ENCODE measurements at places on chromosomes 1 and 21.

GRCh38 chr21:45094412-45094811, 20.0 kb downstream of the ADARB1 start:
- no peak for DNase-seq

DNA sequence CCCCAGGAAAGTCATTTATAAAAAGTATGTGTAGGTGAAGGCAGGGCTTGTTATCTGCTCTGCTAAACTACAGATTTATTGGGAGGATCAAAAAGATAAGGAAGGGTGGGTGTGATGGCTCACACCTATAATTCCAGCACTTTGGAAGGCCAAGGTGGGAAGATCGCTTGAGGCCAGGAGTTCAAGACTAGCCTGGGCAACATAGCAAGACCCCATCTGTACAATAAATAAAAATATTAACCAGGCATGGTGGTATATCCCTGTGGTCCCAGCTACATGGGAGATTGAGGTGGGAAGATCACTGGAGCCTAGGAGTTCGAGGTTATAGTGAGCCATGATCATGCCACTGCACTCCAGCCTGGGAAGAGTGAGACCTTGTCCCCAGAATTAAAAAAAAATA, 86.4 kb downstream of the NENF start:
- DNase-seq = no peak

DNA sequence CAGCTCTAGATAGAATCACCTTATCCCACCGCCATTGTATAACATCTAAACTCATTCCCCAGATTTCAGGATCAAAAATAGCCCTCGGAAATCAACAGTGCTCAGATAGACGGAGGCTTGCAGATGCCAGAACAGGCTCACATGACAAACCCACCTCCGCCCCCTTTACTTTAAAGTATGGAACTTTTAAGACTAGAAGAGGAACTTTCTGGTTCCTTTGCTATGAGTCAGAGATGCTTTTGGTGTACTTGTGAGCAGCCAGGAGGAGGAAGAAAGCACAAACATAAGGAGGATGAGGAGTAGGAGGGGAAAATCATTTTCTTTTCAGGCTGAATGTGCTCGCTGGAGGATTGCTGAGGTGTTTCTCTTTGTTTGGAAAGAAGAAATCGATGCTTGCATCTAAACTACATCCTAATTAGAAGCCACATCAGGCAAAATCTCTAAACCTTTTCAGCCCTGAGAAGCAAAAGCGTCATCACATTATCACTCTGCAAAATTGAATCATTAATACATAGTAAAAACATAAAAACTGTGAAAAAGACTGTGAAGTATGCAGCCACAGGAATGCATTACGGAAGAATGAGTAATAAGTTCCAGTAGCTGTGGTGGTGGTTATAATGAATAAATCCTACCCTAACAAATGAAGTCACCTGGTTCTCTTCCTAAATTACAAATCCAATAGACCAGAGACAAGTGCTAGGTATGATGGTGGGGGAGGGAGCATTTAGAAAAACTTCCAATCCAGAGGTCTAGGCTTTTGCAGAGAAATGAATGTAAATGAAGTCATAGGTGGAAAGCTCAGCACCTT, 251.3 kb downstream of the KCNH1 start:
- DNase-seq = peak; percentile 63

DNA sequence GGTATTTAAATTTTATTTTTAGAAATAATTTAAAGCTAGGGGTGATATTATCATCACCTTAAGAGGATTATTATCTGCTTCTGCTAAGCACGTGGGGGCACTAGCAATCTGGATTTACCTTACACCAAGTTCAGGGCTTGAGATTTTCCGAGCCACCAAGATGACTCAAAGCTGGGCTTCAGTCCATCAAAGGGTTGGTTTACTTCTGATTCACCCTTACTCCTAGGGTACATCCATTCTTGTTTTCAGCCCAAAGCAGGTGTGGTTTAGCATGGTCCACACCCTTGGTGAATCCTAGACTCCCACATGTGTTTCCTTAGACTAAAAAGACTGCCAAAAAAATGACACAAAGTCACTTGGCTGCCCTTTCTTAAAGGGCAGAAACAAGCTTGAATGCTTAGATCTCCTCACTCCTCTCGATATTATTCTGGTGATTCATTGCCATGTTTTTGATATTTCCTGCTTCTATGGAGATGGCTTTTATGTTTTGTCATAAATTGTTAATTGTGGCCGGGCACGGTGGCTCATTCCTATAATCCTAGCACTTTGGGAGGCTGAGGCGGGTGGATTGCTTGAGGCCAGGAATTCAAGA, 9.8 kb upstream of the PRSS38 start:
- DNase-seq = peak; percentile 61

DNA sequence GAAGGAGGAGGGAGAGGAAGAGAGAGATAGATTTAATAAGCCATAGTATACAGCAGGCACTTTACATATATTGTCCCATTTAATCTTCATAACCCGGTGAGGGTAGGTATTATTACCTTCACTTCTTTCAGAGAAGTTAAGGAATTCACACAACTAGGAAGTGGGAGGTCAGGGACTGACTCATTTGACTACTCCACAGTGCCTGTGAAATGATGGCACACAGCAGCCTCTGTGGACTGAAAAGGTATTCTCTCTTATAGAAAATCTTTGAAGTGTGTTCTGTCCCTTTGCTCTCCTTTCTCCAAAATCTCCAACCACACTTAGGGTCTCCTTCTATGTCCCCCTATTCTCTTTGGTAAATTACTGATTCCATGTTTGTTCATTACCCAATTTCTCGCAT, 23.9 kb downstream of the PALMD start:
- DNase-seq = no peak

DNA sequence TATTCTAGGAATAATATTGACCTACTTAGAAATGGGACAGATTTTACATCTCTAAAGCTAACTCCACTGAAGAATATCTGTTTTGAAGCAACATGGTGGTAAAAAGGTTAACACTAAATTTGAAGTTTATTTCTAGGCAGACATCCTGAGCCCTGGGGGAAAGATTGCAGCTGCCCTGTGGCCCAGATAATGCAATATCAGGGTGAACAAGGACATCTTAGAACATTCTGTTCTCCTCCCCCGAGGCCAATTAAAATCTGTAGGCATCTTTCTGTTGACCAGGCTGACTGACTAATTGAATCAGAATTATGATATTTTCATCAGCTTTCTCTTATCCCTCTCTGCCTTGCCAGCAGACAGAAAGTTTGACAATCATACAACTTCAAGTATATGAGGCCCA, 149.8 kb upstream of the DUSP10 start:
- no peak for DNase-seq

DNA sequence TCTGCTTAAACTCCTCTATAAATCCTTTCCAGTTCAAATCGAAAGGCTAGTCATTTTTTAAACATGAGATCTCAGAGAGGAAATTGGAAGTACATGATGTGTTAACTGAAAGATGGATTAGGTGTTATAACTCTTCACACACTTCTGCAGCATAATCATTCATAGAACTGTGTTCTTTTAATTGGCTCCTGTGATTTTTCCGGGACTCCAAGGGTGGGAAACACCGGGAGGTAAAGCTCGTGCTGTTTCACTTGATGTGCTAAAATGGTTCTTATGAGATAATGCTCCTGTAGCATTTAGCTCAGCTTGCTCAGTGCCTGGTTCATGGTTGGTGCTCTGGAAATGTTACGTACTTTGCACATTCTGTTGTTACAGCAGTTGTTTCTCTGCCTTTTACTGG, 40.2 kb downstream of the CC2D1B start:
- no peak for DNase-seq

GRCh38 chr1:234608911-234609690, 877 bp downstream of the IRF2BP2 start:
- no peak for DNase-seq

GRCh38 chr1:235945775-235946570, 79.3 kb upstream of the LYST start:
- no peak for DNase-seq

- no peak for DNase-seq
Measured at GRCh38 chr1:44302541-44302940, 52.5 kb downstream of the ERI3 start.

GRCh38 chr1:151837197-151837596, 2.4 kb downstream of the C2CD4D start:
- no peak for DNase-seq

- DNase-seq = no peak
Measured at GRCh38 chr1:85327759-85328158, 51.3 kb upstream of the BCL10 start.

DNA sequence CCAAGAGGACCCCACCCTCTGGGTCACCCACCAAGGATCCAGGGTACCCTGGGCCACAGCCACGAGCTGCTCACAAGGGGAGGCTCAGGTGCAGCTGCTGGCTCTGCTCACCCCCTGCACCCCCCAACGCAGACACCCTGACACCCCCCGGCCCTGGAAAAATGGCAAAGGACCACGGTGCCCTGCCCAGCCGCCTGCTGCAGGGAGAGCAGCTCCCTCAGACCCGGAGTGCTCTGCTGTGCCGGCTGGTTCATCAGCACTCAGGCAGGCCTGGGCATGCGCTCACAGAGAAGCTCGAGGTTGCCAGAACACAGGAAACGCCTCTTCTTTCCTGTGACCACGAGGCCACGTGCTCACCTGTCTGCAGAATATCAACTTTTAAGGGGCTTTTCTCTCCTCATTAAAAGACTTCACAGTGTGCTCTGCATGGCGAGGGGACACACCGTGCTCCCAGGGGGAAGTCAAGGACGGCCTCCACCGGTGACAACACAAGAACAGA, 4.3 kb upstream of the C1QTNF12 start:
- DNase-seq = no peak

DNA sequence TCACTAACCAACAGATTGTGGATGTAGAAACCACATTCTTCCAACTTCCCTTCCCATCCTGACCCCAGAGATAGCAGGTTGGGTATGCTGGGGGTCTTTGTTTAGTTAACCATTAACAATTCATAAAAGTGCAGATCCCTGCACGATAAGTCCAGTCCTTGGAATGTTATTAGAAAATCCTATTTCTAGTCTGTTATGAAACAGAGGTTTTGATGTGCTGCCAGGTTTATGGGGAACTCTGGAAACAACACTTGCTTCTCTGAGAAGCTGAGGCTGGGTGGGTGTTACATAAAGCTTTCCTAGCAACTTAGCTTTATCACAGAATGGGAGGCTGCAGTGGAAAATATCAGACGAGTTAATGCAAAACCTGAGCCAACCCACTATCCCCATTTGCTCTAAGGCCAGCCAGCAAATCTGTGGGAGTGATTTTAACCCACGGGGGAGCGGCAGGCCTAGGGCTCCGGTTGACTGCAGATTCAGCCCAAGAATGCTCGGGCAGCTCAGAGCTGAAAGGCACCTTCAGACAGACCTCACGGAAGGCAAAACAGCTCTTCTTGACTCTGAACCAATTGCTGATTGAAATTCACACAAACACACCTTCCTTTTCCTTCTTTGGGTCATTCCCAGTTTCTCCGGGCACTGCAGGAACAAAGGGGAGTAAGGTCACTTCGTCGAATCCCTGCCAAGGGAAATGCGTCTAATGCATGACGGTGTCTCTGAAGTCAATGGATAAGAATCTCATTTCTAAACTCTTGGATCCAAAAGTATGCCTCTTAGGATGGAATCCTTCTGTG, 111.7 kb upstream of the IRF2BP2 start:
- peak; percentile 62 for DNase-seq

GRCh38 chr1:15848143-15848928, 829 bp downstream of the SPEN start:
- no peak for DNase-seq

Measured in non-pigmented ciliary epithelial cell (primary cell).